ENCODE measurements at places on chromosomes 6 and 20.
A peak's percentile ranks its signal among the peaks of the same experiment; 100 is the strongest.

GRCh38 chr6:15658181-15658744 lies 4.6 kb downstream of the DTNBP1 start:
- DNase-seq, result no peak

DNA sequence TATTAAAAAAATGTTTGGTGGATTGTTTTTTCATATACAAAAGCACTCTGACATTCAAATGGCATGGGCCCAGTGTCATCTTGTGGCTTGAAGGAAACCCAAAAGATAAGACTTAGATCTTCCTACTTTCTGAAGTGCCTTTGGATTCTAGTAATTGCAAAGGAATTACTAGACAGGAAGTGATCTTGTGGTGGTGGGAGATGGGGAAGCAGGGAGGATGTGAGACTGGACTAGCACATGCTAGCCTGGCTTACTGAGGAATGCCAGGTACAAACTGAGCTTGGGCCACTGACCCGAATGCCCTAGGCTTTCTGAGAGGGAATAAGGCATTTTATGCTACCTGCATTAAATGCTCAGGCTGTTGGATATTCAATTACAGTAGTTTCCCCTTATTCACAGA lies 59.0 kb downstream of the AFG1L start:
- no peak for DNase-seq

DNA sequence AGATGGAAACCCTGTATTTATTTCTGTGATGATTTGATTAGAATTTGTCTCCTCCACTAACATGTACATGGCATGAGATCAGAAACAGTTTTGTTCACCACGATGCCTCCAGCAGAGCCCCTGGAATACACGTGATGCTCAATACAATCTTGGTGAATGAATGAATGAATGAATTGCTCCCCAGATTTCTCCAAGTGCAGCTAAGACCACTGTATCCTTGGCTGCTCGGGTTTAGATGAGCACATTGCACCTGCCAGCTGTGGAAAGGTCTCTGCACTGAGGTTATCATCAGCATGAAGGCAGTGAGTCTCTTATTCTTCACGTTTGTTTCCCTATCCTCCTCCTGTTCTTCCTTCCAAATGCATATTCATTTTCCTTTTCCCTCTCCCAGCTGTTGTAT lies 17.9 kb downstream of the CASS4 start:
- DNase-seq, result no peak

DNA sequence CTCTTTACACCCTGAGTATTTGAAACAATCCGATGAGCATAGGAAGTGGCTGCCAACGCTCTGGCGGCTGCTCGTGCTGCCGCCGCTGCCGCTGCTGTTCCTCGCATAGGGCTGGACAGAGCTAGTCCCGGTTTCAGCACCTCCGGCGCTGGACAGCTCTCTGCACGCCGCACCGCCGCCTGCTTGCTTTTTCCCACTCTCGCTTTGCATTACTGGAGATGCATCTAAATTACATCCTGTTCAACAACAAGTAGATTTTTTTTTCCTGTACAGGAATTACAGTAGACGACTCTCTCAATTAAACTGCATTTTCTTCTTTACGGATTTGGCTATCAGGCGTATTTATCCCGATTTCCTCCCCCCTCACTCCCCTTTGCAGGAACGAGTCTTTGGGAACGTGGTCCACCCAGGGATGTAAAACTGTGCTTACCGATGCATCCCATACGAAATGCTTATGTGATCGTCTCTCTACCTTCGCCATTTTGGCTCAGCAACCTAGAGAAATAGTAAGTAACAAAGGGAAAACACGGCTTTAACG lies 563.8 kb downstream of the LMBRD1 start:
- peak; percentile 66 for DNase-seq

- DNase-seq, result no peak
Measured at GRCh38 chr20:33474963-33475362, 14.9 kb upstream of the CBFA2T2 start.
